GM23338 (cell line): ENCODE measurements at places on chromosomes 6 and 20. TPM values are rescaled to one million over a fixed set of nuclear protein-coding genes. Genes with fewer than 3 reads are reported as not detected.

Gene SSTR4
- not detected in 2 replicates for polyA plus RNA-seq

Gene IL20RA
- polyA plus RNA-seq: 1.2 and 2.6 TPM in 2 replicates

Gene PCED1A
- 5.0 and 5.3 TPM in 2 replicates for polyA plus RNA-seq

Gene HLA-DPB1
- 19.8 and 22.0 TPM in 2 replicates for polyA plus RNA-seq

Gene COL9A3
- 74.9 and 79.4 TPM in 2 replicates for polyA plus RNA-seq

Gene EEF1A2
- polyA plus RNA-seq: 1.3 and 1.4 TPM in 2 replicates

Gene NOP56
- 569 and 576 TPM in 2 replicates for polyA plus RNA-seq

Gene OXT
- polyA plus RNA-seq: 1.5 and 3.5 TPM in 2 replicates
